ENCODE measurements at places on chromosomes 6 and 20. TPM values are rescaled to one million over a fixed set of nuclear protein-coding genes. Genes with fewer than 3 reads are reported as not detected.
A peak's percentile ranks its signal among the peaks of the same experiment; 100 is the strongest.

DNA sequence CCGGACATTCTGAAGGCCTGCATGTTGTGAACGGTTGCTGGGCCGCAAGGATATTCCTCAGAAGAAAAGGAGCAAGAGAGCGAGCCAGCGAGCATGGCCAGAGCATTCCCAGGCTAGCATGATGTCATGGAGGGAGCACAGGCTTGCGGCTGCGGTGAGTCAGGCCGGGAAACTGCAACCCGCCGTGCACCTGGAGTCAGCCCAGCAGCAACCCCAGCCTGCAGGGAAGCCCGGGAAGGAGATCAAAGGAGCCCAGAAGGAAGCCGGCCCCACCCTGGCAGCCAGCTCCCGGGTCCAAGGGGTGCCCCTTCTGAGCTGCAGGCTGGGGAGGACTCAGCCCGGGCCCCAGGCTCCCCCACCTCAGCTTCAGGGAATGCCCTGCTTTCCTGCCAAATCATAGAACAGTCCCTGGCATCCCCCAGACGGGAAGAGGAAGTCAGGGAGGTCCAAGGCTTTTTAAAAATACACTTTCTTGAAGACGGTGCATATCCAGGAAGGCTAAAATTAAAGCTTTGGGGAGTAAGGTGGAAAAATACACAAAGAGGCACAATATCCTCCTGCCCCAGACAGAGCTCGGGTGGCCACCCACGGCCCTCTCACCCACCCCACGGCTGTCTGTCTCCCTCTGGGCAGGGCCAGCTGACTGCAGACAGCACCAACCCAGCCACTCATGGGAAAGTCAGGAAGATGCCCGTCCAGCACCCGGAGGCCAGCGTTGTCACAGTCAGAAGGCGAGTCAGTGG lies 53.7 kb downstream of the BMP7 start:
- peak; percentile 82 for DNase-seq

- no peak for DNase-seq
These were observed 47.2 kb downstream of the SLC9A8 start for GRCh38 chr20:49859807-49860206.

TCF15 gene
- 0.63 TPM for total RNA-seq

DNA sequence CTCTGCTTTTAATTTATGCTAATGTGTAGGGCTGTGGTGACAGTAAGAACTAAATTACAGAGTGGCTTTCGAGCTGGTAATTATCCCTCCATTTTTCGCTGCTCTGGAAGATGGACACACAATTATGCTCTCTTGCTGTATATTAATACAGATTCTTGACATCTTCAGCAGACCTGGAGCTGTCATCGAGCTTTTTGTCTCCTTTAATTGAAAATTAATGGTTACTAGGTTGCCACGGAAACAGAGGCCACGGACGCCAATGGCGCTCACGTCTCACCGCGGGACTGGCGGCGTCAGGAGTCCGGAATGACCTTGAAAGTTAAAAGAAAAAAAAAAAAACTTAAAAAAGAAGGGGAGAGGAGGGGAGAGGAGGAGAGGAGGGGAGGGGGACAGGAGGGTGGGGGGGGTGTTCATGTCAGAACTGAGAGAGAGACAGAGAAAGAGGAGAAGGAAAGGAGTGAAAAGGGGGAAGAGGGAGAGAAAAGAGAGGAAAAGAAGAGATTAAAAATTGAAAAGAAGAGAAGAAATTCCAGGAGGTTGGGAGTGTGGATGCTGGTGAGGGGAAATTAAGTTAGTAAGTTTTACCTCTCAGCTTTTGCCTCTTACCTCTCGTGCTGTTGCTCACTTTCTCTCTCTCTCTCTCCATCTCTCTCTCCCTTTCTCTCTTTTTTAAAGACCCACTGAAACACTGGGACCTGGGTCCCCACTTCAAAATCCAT lies 22.1 kb upstream of the FOXP4 start:
- DNase-seq: peak; percentile 56

GRCh38 chr6:119043783-119044182 lies 34.7 kb downstream of the FAM184A start:
- no peak for DNase-seq

- peak; percentile 77 for DNase-seq
These were observed 2.9 kb downstream of the BIRC7 start for GRCh38 chr20:63238514-63239125.

- no peak for DNase-seq
These were observed 750.5 kb downstream of the FRK start for GRCh38 chr6:115310156-115310555.

DNA sequence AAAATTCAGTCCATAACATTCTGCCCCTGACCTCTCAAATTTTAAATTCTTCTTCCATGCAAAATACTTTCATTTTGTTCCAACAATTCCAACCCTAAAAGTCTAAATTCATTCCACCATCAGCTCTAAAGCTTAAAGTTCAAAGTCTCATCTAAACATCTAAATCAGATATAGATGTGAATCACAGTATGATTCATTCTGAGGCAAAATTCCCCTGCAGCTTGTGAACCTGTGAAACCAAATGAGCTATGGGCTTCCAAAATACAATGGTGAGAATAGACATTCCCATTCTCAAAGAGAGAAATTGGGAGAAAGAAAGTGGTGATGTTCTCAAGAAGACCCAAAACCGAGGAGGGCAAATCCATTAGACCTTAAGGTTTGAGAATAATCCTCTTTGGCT lies 309.8 kb downstream of the HIVEP2 start:
- no peak for DNase-seq

DNA sequence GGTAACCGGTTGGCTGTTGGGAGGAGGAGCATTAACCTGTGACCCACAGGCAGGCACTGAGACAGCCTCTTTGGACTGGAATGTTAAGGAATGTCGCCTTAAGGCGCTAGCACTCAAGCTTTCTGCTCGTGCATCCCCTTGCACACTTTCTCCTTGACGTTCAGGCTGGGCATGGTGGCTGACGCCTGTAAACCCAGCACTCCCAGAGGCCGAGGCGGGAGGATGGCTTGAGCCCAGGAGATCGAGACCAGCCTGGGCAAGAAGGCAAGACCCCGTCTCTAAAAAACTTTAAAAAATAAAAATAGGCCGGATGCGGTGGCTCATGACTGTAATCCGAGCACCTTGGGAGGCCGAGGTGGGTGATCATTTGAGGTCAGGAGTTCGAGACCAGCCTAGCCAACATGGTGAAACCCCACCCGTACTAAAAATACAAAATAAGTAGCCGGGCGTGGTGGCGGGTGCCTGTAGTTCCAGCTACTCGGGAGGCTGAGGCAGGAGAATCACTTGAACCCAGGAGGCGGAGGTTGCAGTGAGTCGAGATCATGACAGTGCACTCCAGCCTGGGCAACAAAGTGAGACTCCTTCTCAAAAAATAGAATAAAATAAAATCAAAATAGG lies 1.9 kb upstream of the GID8 start:
- DNase-seq: no peak

DNA sequence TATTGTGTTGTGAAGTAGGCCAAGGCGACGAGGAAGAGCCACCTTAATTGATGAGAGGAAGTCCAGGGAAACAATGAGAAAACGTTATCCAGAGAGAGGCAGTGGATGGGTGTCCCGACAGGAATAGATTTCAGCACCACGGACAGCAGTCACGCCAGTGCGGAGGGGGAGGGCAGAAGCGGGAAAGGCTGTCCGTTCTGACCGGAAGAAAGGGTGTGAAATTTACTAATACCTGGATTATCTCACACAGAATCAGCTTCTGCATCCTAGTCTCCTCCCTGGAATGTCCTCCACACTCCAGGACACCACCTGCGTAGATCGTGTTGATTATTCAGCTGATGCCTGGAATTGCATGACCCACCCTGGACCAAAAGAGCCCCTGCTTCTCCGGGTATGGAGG lies 7.4 kb upstream of the BPIFA3 start:
- DNase-seq: peak; percentile 89

TSBP1 gene
- total RNA-seq: not detected

DNA sequence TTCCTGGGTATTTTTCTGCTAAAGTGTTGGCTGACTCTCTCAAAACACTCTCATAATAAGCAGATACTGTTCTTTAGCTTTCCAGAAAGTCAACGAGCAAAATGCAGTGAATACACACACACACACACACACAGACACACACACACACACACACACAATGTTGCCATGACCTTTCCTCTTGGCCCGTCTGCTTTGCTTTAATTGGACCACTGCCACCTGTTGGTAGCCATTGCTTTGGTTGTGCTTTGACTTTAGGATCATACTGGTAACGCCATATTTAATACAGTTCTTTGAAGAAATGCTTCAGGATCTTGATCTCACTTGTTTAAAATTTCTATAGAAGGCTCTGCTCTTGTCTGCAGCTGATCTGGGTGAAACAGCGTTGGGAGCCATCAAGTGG lies 4.4 kb downstream of the FIG4 start:
- DNase-seq: no peak

FAM210B gene
- 27.2 TPM for total RNA-seq

CFAP206 gene
- total RNA-seq: 2.5 TPM

GRCh38 chr6:152071318-152071717 lies 263.8 kb downstream of the ESR1 start:
- DNase-seq: no peak

- DNase-seq: no peak
These were observed 298.6 kb downstream of the UBE3D start for GRCh38 chr6:82767037-82767436.

DNA sequence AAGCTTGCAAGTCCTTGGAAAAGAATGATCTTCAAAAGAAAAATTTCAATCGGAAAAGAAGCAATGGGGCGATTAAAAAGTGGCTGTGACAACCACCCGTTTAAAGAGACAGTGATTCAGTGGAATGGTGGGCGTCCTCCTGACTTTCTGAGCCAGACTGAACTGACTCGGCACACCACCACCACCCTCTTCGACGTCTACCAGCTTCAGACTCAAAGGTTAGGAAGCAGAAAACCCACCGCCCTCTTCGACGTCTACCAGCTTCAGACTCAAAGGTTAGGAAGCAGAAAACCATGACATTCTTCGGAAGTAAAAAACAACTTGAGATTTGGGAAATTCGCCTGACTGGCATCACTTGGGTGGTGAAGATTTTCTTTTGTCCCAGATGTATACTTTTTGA lies 28.3 kb upstream of the IRF4 start:
- DNase-seq: no peak

DNA sequence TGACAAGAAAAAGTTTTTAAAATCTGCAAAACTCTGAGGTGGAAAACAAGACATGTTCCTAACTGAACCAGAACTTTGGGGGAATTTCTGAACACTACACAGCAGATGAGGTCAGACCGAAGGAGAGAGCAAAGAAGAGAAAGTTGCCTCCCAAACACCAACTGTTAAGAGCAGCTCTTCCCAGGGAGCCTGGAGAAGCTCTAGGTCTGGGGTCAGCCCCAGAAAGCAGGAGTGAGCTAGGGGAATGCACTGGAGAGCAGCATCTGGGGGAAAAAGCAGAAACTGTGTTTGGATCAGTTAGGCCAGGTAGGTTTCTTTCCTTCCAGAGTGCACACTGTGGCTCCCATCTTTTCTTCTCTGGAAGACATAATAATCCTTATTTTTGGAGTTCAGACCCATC lies 41.3 kb downstream of the FKBP5 start:
- no peak for DNase-seq
